Activated T-cell treated with anti-CD3 and anti-CD28 coated beads, Interleukin-2, amount 50 U/mL, for 72 hours (primary cell): ENCODE measurements at places on chromosomes 6 and 20. TPM values are rescaled to one million over a fixed set of nuclear protein-coding genes. Genes with fewer than 3 reads are reported as not detected.

Gene LINC00237
- 0.41 TPM for total RNA-seq

Gene BMP5
- not detected for total RNA-seq

Gene C6orf118
- not detected for total RNA-seq

Gene HSPA1L
- total RNA-seq = 3.1 TPM

DNA sequence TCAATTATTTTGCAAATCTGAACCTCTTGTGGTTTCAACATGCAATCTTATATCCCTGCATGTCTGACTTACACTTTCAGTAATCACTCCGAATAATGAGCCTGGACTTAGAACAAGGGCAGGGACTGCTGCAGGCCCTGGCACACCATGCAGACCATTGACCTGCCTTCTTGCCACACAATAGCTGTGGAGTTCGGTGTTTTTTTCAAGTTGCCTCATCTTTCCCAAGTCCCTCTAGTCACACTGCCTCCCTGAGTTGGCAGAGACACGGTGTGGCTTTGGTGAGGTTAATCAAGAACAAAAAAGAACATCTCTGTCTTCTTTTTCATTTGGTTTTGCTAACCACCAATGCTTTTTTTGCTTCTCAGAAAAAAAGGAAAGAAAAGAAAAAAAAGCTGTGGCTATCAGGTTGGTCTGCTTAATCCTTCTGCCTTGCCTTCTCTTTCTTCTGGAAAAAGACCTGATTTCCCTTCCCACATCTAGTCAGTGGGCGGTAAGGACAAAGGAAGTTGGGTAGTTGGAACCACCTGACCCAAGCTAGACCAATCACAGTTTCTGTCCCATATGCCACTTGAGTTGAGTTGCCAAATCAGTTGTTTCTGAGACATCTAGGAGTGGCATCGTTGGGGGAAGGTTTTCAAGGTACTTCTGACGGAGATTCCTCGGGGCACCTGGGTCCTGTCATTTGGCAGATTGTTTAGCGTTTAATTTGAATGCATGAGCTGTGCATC lies 55.9 kb upstream of the TASP1 start:
- H3K4me1 ChIP-seq = no peaks in the 10 kb centered on the region
- DNase-seq = no peak
- peaks cover 10% of the 10 kb centered on the region for H3K27me3 ChIP-seq
- H3K27ac ChIP-seq = no peak overlapping the region
- no peaks in the 10 kb centered on the region for H3K36me3 ChIP-seq

DNA sequence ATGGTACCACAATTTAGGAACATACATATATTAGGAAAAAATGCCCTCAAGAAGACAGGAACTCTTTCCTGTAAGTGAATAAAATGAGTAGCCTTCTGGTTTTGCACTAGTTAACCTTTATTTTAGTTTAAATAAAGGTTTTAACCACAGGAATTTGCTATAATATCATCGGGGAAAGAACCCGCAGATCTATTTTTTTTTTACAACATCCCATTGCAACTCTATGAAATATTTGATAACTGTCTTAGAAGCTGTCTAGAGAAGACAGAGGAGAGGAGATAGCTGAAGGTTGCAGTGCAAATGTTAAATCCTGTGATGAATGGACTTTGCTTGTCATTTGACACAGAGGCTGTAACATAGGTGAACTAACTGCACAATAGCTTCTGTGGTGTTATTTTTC lies 69.5 kb downstream of the TINAG start:
- no peak for DNase-seq
- no peaks in the 10 kb centered on the region for H3K4me1 ChIP-seq
- no peaks in the 10 kb centered on the region for H3K27me3 ChIP-seq
- H3K4me3 ChIP-seq = no peak overlapping the region

GRCh38 chr6:158232316-158233213 lies 64.4 kb downstream of the GTF2H5 start:
- peak overlapping the region; percentile 90 for H3K4me3 ChIP-seq
- H3K27me3 ChIP-seq = no peaks in the 10 kb centered on the region
- peaks cover 31% of the 10 kb centered on the region for H3K4me1 ChIP-seq
- peak; percentile 61 for DNase-seq

- H3K27ac ChIP-seq = no peak overlapping the region
- no peaks in the 10 kb centered on the region for H3K36me3 ChIP-seq
- no peaks in the 10 kb centered on the region for H3K27me3 ChIP-seq
- H3K4me1 ChIP-seq = no peaks in the 10 kb centered on the region
- no peak overlapping the region for H3K4me3 ChIP-seq
- DNase-seq = no peak
Measured at GRCh38 chr20:37359836-37360235, 13.9 kb downstream of the SRC start.

DNA sequence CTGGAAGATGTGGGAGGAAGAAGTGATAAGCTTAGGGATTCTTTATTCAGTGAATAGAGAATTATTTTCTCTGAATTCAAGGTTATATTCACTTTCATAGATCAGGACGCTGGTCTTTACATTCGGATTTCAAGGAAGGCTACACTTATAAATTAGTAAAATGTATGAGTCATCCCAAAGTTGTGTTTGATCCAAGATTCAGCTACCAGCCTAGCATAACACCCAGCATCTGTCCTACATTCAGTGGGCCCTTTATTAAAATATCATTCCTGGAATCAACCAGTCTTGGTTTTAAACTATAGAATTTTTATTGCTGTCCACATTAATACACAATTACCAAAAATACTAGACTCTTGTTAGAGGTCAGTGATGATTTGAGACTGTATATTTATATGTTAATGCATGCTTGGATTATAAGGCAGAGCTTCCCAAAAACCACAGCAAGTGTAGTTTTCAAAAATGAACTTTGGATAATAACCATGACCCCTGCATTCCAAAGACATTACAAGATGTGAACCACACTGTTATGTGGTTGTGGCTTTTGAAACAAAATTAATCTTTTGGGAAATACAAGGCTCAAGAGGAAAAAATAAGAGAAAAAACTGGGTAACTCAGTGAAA lies 210.7 kb upstream of the CNR1 start:
- H3K27me3 ChIP-seq = no peaks in the 10 kb centered on the region
- H3K27ac ChIP-seq = no peak overlapping the region
- no peaks in the 10 kb centered on the region for H3K36me3 ChIP-seq
- DNase-seq = no peak

GRCh38 chr6:163971841-163972838 lies 557.6 kb downstream of the QKI start:
- H3K27me3 ChIP-seq = no peaks in the 10 kb centered on the region
- no peak overlapping the region for H3K27ac ChIP-seq
- DNase-seq = no peak

DNA sequence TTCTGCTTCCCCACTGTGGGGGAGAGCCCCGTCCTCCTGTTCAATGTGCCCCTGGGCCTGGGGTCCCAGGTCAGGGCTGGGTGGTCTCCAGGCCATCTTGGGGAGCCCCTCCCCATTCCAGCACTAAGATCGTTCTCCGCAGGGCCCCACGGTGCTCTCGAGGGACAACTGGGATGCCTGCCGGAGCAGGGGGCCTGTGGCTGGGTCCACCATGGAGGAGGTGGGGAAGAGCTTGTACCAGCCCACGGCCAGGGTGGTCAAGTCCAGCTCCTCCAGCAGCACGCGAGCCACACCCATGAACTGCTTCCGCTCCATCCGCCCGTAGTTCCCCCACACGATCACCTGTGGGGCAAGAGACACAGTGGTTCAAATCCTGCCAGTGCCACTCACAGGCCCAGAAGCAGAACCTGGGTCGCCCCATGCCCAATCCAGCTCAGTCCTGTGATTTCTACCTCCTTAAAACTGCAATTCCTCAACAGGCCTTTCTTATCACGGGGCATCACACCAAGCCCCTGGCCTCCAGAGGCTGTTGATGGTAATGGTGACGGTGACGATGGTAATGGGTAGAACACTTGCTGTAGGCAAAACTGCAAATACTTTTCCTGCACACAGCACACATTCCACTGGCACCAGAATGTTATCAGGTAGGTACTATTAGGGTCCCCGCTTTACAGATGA lies 10.5 kb downstream of the KCNK15 start:
- H3K27ac ChIP-seq = no peak overlapping the region
- no peaks in the 10 kb centered on the region for H3K27me3 ChIP-seq
- no peak overlapping the region for H3K4me3 ChIP-seq
- no peak for DNase-seq
- no peaks in the 10 kb centered on the region for H3K36me3 ChIP-seq
- no peaks in the 10 kb centered on the region for H3K4me1 ChIP-seq

DNA sequence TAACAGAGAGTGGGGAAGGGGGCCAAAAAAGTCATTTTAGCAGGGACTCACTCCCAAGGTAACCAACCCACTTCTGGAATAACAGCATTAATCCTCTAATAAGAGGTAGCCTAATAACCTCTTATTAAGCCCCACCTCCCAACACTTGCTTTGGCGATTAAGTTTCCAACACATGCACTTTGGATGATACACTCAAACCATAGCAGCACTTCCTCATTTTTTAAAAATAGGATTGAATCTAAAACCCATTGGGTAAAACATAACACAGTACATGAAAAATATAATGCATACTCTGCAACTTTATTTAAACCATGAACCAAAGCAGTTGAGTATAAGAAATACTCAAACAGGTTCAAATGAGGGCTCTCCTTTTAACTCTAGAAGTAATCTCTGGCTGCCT lies 318.3 kb downstream of the HACE1 start:
- H3K36me3 ChIP-seq = no peaks in the 10 kb centered on the region
- H3K27ac ChIP-seq = no peak overlapping the region
- no peaks in the 10 kb centered on the region for H3K4me1 ChIP-seq
- H3K4me3 ChIP-seq = no peak overlapping the region
- no peak for DNase-seq

GRCh38 chr6:160154471-160154870 lies 32.9 kb downstream of the SLC22A1 start:
- peaks cover 10% of the 10 kb centered on the region for H3K36me3 ChIP-seq
- H3K4me3 ChIP-seq = no peak overlapping the region

- H3K4me1 ChIP-seq = peaks cover 15% of the 10 kb centered on the region
- H3K36me3 ChIP-seq = peaks cover 5% of the 10 kb centered on the region
- no peak for DNase-seq
- no peaks in the 10 kb centered on the region for H3K27me3 ChIP-seq
Measured at GRCh38 chr6:281469-282103, 10.7 kb upstream of the DUSP22 start.

DNA sequence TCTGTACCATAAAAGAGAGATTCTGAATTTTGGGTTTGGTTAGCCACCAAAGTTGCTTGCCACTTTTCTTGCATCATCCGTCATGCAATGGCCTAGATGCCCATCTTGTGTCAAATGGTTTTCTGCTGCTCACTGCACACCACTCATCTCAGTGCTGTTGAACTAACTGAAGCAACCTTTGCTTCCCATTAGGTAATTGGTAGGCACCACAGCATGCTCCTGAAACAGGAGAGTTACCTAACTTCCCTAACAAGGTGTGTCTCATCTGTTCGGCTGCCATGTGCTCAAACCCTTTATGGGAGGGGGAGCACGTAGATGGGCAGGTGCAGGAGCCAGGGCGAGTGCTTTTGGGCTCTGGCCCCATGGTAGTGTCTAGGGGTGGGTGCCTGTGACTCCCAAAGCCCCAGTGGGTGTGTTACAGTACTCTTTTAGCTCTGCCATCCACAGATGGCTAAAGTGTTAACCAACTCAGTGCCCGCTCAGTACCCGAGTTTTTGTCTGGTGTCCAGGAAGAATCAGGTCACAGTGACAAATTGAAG lies 147.4 kb upstream of the SPACA1 start:
- H3K27ac ChIP-seq = no peak overlapping the region
- no peak for DNase-seq
- no peaks in the 10 kb centered on the region for H3K4me1 ChIP-seq
- no peak overlapping the region for H3K4me3 ChIP-seq

- H3K27me3 ChIP-seq = peaks cover 87% of the 10 kb centered on the region
- H3K36me3 ChIP-seq = no peaks in the 10 kb centered on the region
- peak overlapping the region; percentile 41 for H3K27ac ChIP-seq
- H3K4me1 ChIP-seq = peaks cover 18% of the 10 kb centered on the region
- peak overlapping the region; percentile 9 for H3K4me3 ChIP-seq
Measured at GRCh38 chr6:150145427-150145826, 2.6 kb downstream of the PPP1R14C start.

DNA sequence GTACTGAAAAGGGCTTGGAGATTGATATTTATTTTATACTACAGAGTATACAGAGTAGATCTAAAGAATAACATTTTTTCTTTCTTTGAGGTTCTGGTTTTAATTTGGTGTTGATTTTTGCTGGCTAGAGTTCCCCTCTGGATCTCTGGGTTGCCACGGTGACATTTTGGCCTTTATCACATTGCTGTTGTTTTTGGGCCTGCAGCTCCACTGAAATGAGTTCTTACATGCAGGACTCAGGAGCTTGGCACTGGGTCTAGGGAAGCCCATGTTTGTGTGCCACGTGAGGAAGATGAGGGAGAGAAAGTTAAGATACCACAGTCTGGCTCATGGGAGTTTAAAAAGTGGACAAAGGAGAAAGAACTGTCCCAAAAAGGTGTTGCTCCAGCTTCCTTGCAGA lies 7.4 kb upstream of the TFAP2C start:
- H3K4me3 ChIP-seq = no peak overlapping the region
- no peak overlapping the region for H3K27ac ChIP-seq
- no peak for DNase-seq
- peaks cover 20% of the 10 kb centered on the region for H3K27me3 ChIP-seq
- no peaks in the 10 kb centered on the region for H3K36me3 ChIP-seq
- H3K4me1 ChIP-seq = no peaks in the 10 kb centered on the region

DNA sequence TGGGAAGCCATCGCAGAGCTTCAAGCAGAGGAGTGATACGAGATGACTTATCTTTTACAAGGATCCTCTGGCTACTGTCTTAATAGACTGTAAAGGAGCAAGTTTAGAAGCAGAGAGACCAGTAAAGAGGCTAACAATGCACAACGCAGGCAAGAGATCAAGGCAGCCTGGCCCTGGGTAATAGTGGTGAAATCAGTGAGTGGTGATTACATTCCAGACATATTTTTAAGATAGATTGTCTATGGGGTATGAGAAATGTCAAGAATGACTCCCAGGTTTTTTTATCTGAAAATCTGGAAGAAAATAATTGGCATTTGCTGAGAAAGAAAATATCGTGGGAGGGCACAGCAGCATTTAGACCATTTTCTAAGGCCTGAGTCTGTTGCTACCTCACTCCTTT lies 213.6 kb upstream of the HTR1E start:
- H3K36me3 ChIP-seq = no peaks in the 10 kb centered on the region
- H3K4me1 ChIP-seq = no peaks in the 10 kb centered on the region
- no peak for DNase-seq
- H3K27me3 ChIP-seq = no peaks in the 10 kb centered on the region
